ENCODE measurements at places on chromosomes 2 and 18.

- no peak for DNase-seq
These were observed 121.4 kb upstream of the COPS8 start for GRCh38 chr2:236964291-236964690.

DNA sequence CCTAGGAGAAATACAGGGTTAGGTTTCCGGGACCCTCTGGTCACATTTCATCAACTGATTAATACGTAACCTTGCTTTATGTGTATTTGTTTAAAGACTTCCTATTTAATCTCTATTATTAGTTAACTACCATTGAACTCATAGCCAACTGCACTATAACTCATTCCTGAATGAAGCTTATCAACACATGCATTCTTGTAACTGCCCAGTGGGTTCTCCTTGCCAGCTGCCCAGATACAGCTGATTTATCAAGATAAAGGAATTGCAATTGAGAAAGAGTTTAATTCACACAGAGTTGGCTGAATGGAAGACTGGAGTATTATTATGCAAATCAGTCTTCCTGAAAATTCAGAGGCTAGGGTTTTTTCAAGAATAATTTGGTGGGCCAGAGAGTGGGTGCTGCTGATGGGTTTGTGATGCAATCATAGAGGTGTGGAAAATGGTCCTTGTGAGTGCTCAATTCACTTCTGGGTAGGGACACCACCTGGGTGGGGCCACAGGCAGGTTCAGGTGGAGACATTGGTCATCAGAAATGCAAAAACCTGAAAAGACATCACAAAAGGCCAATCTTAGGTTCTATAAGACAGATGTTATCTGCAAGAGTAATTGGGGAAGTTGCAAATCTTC is 21.1 kb upstream of the NOSTRIN start:
- DNase-seq = no peak

DNA sequence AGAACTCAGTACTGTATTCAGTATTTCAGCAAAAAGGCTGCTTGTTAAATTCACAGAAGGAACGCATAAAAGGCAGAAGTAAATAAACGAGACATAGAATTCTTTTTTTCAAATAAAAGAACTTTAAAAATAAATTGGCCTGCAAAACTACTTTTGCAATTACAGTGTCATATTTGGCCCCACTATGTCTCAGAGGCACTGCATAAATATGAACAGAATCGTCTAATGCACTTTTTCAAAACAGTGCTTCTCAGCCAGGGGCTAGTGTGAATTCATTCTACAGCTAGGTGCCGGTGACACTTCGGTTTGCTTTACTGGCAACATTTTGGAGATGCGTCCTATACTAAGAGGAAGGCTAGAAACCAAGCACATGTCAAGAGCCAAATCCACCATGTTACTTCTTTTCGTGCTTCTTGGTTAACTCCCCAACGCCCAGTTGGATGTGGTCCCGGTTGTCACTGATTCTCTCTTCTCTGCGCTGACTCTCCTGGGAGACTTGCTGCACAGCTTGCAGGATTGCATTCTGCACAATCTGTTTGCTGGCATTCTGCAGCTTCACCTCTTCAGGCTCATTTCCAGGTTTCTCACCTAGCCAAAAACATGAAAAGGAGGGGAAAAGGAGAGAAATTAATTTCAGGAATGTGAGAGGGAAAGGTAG is 51.8 kb downstream of the AKAIN1 start:
- DNase-seq = peak; percentile 92

- DNase-seq = no peak
These were observed 603.6 kb upstream of the SALL3 start for GRCh38 chr18:78376046-78376445.

- DNase-seq = no peak
These were observed 33.3 kb upstream of the NCK2 start for GRCh38 chr2:105711394-105711793.

GRCh38 chr2:43542285-43542933 is 53.4 kb downstream of the THADA start:
- DNase-seq = peak; percentile 43

DNA sequence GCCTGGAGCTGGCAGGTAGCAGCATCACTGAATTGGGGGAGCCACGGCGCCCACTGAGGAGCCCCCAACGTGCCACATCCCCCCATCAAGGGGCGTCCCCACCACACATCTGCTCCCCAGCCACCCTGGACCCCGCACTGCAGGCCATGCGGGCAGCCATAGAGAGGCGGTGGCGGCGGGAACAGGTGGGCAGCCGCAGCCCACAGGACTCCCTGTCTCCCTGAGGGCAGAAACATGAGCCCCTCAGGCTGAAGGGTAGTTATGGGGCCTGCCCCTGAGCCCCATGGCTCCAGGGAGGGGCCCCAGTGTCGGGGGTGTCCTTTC is 26.6 kb downstream of the CROCC2 start:
- no peak for DNase-seq

DNA sequence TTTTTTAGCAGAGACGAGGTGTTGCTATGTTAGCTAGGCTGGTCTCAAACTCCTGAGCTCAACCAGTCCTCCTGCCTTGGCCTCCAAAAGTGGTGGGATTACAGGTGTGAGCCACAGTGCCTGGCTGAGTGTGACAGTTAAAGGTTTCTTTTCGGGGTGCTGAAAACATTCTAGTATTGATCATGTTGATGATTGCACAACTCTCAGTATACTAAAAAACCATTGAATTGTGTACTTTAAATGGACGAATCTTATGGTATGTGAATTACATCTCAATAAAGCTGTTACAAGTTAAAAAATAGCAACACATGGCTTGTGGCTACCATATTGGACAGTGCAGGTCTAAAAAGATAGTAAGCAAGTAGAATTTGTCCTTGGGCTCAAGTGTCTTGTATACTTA is 22.3 kb downstream of the PAPOLG start:
- no peak for DNase-seq

DNA sequence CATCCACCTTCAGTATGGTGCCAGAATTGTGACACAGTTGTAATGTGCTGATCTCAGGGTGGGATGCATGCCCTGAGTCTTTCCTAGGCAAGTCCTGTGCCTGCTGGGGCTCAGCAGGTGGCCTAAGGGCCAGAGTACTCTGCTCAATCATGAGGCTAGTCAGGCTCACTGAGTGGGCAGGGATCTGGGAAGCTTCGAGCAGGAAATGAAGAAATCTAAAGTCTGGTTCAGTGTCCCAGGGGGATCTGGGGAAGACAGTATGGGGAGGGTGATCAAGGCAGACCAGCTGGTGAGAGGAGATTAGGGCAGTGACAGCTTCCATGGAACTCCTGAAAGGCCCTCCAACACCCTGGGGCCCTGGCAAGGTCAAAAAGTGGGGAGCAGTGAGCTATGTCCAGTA is 8.9 kb upstream of the ANKRD29 start:
- DNase-seq = no peak

GRCh38 chr2:19369341-19369955 is 11.0 kb upstream of the OSR1 start:
- DNase-seq = no peak

DNA sequence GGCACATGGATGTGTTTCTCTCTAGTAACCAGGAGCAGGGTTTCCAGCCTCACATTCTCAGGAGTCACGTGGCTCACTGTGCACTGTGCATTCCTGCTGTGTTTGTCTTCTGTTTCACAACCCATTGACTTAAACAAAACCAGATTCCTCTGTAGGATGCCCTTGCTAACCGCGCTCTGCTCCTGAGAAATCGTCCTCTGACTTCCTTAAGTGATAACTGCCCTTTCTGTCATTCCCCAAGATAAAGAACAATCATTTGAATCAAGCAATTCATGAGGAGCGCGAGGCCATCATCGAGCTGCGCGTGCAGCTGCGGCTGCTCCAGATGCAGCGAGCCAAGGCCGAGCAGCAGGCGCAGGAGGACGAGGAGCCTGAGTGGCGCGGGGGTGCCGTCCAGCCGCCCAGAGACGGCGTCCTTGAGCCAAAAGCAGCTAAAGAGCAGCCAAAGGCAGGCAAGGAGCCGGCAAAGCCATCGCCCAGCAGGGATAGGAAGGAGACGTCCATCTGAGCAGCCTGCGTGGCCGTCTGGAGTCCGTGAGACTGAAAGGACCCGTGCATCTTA is 60.2 kb downstream of the RALBP1 start:
- DNase-seq = peak; percentile 46

GRCh38 chr2:128646691-128647090 is 328.0 kb upstream of the HS6ST1 start:
- no peak for DNase-seq

- DNase-seq = peak; percentile 90
These were observed 77.9 kb downstream of the DTNA start for GRCh38 chr18:34787931-34788532.

DNA sequence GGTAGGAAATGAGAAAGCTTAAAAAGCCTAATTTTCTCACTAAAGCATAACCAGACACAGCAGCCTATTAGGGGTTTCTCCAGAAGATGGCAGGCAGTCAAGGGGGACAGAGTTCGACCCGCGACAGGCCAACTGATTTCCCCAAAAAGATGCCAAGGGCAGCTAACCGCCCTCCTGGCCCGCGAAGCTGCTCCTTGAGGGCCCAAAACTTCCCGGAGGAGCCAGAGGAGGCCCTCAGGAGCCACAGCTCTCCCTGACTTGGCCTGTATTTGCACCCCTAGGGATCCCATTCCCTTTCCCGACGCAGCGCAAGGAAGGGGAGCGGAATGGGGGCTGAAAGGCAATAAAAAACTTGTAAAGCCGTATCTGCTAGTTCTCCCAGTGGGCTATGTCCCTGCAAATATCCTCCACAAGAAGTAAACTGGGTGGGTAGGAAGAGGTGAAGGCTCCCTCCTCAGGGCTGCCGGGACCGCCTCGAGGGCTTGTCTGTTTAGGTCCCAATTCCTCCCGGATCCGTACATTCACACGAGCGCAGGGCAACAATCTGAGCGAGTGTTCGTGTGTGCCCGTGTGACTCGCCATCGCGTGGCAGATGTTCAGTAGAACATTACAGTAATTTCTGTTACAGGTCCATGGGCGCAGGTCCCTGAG is 756 bp upstream of the NAGK start:
- DNase-seq = no peak

DNA sequence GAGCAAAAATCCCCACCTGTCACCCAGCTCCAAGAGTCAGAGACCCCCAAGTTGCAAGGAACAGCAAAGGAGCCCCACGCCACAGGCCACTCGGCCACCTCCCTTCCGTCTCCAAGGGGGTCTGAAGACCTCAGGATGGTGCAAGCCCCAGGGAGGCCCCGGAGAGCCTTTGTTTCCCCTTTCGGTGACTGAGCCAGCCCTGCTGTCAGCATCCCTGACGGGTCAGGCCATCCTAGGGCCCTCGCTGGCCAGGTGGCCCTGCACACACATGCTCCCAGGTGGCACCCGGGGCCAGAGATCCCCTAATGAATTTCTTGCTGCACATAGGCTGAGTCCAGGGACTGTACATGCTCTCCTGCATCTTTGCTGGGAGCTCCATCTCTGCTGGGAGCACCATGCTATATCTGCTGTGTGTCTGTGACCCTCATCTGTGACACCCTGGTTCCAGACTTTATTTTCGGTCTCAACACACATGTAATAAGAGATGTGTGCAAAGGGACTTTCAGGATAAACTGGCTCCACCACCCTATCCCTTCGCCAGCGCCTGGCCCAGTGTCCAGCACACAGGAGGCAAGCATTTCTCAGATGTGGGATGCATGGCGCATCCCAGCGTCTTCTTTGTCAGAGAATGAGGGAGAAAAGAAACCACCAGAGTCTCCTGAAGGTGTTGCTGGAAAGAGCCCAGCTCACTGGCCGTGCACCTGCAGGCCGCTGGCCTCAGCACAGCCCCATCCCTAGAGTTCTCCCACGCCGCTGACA is 27.4 kb downstream of the ADI1 start:
- no peak for DNase-seq

- no peak for DNase-seq
These were observed 35.8 kb downstream of the KATNAL2 start for GRCh38 chr18:46953195-46953594.

DNA sequence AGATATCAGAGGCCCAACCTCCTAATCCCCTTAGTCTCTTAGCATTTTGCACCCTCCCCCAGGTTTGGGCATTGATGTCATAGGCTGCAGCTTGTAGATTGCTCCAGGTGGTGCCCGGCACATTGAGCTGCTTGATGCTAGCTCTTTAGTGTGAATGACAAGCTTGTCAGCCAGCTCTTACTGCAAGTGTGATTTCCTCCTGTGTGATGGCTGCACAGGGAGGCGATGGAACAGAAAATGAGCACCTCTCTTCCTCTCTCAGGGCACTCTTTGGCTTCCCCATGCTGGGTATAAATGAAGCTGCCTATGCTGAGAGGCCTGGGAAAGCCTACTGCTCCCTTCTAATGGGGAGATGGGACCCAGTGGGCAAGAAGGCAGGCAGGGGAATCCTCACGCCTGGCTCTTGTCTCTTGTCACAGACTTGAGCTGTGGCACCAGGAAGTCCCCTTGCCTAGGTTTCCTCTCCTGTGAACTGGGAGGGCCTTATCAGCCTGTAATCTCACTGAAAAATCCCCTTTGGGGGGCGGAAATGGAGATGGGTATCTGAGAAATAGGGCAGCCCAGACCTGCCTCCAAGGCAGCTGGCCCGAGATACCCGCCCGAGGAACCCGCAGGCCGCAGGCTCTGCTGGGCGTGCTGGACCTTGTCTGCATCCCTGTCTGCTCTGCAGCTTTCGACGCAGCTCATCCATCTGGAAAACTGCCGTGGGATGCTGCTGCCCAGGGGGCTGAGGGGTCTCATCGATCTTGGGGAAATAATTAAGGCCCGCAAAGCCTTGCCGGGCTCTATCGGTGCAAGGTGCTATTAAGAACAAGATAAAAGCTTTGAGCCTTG is 163.5 kb upstream of the CXCR4 start:
- DNase-seq = no peak

GRCh38 chr2:46814160-46814961 is 101.2 kb downstream of the MCFD2 start:
- DNase-seq = no peak

GRCh38 chr2:209985874-209986273 is 16.6 kb upstream of the RPE start:
- DNase-seq = no peak

DNA sequence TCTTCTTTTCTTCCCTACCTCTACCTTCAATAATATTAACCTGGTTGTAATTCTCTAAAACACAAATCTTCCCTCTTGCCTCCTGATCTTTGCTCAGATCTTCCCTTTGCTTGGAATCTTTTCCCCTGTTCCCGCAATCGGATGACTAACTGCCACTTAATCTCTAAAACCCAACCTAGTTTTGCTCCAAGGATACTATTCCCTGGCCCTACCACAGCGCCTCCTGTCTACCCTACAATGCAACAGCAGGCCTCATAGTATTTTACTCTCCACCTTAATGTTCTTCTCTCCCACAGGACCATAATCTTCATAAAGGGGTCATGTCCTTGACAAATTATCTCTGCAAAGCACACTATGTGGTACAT is 246.8 kb upstream of the TNP1 start:
- no peak for DNase-seq

DNA sequence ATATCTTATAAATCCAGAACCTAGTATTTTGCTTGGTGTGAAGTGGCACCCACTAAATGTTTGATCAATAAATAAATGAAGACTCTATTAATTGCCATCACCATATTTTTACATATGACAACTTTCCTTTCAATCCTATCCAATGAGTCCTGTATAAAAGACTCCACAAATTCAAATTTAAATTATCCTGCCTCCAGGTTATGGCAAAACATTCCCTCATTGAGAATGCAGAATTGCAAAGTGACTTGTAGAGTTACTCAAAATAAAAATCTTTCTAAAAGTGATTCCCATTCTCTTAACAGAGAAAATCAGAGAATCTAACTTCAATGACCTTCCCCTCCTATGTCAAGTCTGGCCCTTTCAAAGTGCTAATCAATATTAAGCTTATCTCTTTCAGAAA is 236.8 kb downstream of the GRB14 start:
- DNase-seq = no peak

- DNase-seq = no peak
These were observed 522.0 kb downstream of the SPAG16 start for GRCh38 chr2:213806125-213806726.
